ENCODE measurements at places on chromosomes 2 and 18.

DNA sequence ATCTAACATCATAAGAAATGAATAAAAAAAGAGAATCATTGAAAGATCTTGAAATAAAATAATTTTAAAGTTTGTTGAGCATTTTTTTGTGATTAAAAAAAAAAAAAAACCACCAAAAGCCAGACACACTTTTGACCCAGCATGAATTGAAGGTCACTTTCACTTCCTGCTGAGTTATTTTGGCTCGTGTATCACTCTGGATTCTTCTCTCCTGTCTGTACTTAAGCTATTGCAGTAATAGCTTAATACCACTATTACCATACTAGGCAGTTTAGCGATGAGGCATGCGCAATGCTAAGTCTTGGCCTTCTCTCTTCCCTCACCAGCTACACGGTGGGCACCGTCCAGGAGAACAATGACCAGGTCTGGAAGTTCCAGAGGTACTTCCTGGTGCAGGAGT lies 54.5 kb upstream of the SPP2 start:
- no peak for DNase-seq

GRCh38 chr2:237652854-237653253 lies 25.5 kb downstream of the LRRFIP1 start:
- DNase-seq = no peak

GRCh38 chr2:140589696-140590095 lies 1541.1 kb downstream of the LRP1B start:
- DNase-seq = no peak

DNA sequence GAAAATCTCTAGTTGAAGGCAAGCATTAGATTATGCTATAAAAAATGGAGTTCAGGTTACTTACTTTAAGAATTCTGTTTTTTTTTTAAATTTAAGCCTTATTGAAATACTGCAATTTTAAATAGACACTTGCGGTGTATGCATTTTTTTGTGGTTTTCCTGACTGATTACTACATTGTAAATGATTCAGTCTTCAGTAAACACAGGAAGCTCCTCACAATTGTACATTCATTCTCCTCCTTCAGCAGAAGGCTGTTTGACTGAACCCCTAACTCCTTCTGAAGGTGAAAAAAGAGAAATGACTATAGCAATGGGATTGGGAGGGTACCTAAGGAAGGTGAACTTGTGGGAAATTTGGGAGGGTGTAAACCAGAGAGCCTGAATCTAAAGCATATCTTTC lies 136.1 kb downstream of the GCA start:
- no peak for DNase-seq

GRCh38 chr2:127174136-127174535 lies 46.0 kb downstream of the CYP27C1 start:
- no peak for DNase-seq

DNA sequence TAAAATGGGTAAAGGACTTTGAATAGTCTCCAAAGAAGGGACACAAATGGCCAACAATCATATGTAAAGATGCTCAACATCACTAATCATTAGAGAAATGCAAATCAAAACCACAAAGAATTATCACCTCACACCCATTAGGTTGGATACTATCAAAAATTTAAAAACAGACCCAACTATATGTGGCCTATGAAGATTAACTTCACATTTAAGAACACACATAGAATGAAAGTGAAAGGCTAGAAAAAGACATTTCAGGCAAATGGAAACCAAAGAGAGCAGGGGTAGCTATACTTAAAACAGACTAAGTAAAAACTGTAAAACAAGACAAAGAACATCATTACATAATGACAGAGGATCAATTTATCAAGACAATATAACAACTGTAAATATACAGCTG lies 53.5 kb upstream of the ASPRV1 start:
- DNase-seq = no peak

- no peak for DNase-seq
Measured at GRCh38 chr2:198662905-198663304, 794.8 kb downstream of the SATB2 start.

DNA sequence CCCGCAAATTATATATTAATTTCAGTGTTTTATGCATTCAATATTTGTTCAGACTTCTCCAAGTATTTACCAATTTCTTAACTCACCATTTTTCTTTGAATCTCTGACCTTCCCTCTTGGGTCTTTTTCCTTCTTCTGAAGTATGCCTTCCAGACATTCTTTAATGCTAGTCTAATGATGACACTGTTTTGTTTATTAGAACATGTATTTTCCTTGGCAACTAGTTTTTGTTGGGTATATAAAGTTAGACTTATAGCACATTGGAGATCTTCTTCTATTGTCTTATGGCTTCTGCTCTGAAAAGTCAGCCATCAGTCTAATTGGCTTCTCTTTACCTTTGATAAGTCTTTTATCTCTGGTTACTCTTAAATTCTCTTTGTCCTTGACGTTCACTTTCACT lies 423.2 kb upstream of the NRP2 start:
- no peak for DNase-seq
